Stimulated activated CD4-positive, alpha-beta T cell treated with anti-CD3 and anti-CD28 coated beads, Interleukin-1b, Interleukin-23, amount 100 ng/mL, for 1 hour (primary cell): ENCODE measurements at places on chromosomes 7 and 10.

GRCh38 chr7:148983200-148984146 is 44.8 kb downstream of the PDIA4 start:
- DNase-seq: peak; percentile 64

GRCh38 chr10:79403441-79404230 is 41.8 kb downstream of the ZCCHC24 start:
- no peak for DNase-seq

- no peak for DNase-seq
These were observed 646.2 kb upstream of the GRM3 start for GRCh38 chr7:85997515-85997914.

- no peak for DNase-seq
These were observed 32.2 kb downstream of the CSGALNACT2 start for GRCh38 chr10:43170491-43170890.

DNA sequence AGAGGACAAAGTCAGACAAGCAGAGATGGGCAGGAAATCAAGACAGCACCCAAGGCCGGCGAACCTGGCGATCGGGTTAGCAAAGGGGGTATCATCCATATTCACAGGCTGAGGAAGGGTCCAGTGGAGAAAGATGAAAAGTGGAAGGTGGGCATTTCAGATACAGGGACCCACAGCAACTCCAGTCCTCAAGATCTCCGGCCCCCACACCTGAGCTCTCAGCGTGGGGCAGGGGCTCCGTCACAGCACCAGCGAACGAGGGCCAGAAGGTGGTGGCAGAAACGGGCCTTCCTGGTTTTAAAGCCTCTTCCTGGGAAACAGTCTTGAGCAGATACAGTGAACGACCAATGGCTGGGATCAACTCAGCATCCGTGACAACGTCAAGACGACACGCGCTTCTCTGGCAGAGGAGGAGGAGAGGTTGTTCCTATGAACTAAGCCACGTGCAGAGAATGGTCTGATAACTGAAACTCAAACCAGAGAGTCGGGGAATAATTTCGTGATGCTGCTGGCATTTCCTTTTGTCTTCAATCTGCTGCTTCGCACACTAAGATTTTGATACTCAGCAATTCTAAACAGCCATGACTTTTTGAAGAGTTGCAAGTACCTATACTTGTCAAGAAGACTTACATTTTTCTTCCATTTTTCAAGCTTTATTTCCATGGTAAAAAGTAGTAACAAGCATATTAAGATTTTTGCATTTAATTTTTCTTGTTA is 219.8 kb downstream of the ZMYND11 start:
- no peak for DNase-seq

GRCh38 chr7:87479951-87480350 is 4.5 kb upstream of the ABCB4 start:
- DNase-seq: no peak

- peak; percentile 65 for DNase-seq
These were observed at the start of gene CUL1 for GRCh38 chr7:148698397-148699023. TSS of gene CUL1 (plus strand) at chr7:148698903. CDS start at chr7:148730123, 31,220 bp downstream.

GRCh38 chr10:66990143-66990830 is 64.5 kb downstream of the LRRTM3 start:
- DNase-seq: no peak

DNA sequence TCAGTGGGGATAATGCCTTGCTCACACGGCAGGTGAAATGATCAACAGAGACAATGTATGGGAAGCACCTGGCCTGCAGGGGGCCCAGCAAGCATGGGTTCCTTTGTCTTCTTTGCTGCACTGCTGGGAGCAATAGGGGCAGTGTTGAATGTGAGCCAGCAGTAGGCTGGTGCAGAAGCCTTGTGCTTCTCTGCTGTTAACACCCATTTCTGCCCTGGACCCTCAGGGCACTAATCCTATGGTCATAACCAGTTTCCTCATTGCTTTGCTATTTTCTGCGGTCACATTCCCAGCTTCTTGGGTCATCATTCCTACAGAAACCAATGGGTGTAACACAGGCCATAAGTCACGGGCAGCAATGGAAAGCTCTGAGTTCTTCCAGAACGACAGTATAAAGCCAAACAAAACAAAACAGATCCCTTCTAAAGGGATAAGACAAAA is 10.9 kb upstream of the LGI1 start:
- no peak for DNase-seq

GRCh38 chr10:97707134-97707861 is 6.2 kb upstream of the MARVELD1 start:
- no peak for DNase-seq

- no peak for DNase-seq
These were observed 4.7 kb downstream of the TMEM120A start for GRCh38 chr7:75989500-75990388.

GRCh38 chr7:50304129-50304910 is at the start of gene IKZF1:
TSS of gene IKZF1 (plus strand) at chr7:50304716. CDS start at chr7:50319062, 14,346 bp downstream.
- no peak for DNase-seq

DNA sequence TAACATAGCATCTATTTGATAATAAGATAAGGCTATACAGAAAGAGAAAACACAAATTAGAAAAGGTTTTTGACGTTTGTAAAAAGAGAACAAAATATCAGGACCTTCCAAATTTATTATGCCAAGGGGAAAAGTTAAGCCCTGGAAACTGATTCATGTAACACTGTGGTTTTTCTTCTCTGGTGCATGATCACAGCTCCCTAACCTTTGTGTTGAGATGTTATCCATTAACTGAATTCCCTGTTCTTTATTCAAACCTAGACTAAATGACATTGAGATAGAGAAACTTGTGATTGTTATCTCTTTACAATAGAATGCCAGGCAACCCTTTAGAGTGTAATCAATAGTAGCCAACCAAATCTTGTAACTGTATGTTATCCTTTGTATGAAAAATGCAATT is 141.5 kb upstream of the NRG3 start:
- no peak for DNase-seq

DNA sequence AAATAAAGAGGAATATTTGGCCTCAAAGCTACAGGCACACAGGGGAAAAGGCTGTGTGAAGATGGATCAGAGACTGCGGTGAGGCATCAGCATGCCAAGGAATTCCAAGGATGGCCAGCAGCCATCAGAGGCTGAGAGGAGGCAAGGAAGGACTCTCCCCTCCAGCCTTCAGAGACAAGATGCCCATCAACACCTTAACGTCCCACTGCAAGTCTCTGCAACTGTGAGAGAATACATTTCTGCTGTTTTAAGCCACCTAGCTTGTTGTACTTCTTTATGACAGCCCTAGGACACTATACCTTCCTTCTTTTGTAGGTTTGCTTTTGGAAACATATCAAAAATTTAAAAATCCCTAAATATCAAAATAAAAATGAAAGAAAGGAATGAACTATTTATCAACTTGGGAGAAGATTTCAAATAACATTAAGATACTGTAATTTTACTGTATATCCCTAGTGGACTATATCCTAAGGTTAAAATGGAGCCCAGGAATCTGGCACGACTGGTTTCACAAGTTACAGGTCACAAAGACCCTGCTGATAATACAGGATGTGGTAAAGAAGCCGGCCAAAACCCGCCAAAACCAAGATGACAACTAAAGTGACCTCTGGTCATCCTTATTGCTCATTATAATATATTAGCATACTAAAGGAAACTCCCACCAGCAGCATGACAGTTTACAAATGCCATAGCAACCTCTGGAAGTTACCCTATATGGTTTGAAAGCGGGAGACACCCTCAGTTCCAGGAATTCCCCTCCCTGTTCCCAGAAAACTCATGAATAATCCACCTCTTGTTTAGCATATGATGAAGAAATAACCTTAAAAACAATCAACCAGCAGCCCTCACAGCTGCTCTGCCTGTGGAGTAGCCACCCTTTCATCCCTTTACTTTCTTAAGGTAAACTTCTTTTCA is 185.2 kb downstream of the AVL9 start:
- no peak for DNase-seq

DNA sequence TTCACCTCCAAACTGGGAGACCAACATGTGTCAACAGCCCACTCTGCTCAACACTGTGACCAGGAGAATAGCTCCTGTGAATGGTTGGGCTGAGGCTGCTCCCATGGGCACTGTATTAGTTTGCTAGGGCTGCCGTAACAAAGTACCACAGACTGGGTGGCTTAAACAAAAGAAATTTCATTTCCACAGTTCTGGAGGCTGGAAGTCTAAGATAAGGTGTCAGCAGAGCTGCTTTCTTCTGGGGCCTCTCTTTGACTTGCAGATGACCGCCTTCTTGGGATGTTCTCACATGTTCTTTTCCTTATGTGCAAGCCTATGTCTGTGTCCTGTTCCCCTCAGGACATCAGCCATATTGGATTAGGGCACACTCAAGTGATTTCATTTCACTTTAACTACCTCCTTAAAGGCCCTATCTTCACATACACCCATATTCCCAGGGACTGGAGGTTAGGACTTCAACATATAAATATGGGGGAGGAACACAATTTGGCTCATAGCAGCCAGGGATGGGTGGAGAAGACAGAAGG is 90.3 kb downstream of the CPED1 start:
- no peak for DNase-seq

DNA sequence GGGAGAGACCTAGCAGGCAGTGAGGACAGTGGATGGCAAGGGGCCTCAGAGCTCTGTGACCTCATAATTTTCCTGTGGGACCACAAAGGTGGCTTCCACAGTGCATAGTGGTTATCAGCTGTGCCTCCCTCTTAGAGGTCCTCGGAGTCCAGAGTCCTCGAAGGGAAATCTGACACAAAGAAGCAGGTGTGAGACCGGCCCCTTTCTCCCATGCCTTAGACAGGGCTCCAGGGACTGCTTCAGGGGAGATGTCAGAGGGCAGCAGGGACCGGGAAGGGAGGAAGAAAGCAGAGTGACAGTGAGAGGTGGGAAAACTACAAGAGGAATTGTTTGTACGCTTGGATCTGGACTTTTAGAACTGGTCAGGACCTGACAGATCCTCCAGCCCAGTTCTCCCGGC is 66.3 kb downstream of the BAMBI start:
- DNase-seq: no peak

GRCh38 chr10:114629083-114629823 is 28.8 kb downstream of the ABLIM1 start:
- no peak for DNase-seq

GRCh38 chr7:116236020-116236630 is 25.8 kb downstream of the TES start:
- DNase-seq: peak; percentile 23

- DNase-seq: no peak
These were observed 32.3 kb downstream of the NOD1 start for GRCh38 chr7:30446266-30446665.

DNA sequence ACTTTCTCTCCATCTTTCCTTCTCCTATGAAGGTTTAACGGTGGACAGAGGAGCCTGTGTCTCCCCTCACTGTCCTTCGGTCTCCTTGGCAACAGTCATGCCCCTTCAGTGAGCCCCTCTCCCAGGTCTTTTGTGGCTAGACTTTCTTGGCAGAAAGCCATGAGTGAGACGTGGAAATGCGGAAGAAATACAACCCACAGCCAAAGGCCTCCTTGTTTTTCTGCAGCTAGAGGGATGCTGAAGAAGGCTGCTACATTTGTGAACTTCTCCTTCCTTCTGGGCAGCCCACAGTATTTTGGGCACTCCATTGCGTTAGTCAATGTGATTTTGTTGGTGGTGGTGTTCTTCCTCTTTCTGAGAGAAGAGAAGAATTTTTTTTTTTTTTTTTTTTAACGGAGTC is 333.7 kb upstream of the PODXL start:
- DNase-seq: no peak

GRCh38 chr7:116797612-116798011 is 64.8 kb upstream of the CAPZA2 start:
- no peak for DNase-seq

DNA sequence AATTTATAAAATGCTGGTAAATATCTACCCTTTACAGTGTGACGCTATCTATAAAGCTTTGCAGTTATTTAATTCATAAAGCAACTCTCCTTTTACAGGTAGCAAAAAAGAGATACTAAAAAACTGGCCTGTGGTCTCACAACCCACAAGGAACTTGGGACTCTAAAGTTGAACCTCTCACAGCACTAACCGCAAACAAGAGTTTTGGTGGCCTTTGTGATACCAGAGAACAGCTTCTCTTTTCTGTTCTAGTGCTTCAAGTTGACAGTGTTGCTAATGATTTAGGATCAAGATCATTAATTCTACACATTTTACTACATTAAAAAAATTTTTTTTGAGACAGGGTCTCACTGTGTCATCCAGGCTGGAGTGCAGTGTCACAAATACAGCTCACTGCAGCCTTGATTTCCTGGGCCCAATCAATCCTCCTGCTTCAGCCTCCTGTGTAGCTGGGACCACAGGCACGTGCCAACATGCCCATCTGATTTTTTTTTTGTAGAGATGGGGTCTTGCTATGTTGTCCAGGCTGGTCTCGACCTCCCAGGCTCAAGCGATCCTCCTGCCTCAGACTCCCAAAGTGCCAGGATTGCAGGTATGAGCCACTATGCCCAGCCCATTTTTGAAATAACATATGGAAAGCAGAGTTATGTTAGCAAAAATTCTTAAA is 56.0 kb upstream of the ST8SIA6 start:
- no peak for DNase-seq

DNA sequence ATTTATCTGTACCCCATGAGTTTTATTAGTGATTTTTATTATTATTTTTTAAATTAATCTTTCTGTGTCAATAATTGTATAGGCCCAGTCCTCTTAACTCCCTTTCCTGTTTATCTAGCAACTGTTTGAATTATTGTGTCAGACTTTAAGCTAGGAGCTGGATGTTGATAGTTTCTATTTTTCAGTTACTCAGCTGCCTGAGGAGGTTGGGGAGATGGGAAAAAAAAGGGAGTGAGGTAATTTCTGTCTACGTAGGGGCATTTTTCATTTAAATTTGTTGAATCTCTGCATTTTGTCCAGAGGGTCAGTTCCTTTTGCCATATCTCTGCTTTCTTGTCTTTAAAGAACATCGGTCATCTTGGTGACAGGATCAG is 5.0 kb upstream of the ZNF518A start:
- DNase-seq: no peak

DNA sequence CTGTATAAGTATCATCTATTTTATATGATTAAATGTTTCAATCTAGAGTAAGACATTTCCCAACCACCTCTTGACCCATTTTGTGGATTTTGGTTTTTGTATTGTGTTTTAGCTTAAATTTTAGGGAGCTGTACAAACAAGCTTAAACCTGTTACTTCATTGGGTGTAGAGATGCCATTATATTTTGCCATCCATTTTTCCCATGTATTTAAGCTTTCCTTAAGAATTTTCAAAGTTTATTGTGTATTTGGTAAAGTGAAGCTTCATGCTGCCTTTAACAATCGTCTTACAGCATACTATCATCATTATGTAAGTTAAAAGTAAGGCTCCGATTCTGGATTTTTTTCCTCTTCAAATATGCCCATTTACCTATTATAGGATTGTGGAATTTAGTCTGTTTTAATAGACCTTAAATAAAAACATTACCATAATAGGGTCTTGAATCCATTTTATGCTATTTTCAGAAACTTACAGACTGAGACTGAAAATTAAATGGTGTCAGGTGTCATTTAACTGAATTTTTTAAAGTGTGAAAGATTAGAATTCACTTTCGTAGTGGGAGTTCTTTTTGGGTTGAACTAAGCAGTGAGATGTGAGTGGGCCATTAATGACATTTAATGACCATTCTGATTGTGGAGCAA is 2.2 kb downstream of the KMT2E start:
- DNase-seq: no peak

DNA sequence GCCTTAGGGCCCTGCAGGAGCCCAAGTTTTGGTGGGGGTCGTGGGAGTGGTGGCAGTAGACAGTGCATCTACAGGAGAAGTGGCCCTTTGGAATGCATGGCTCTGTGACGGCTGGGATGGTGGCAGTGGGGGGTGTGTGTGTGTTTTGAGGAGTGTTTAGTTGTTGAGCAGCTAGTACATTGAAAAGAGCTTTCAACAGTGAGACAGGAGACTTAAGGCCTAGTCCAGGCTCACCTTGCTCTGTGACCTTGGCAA is 27.1 kb downstream of the ZNF775 start:
- no peak for DNase-seq
